NCI-H1048 (cell line): ENCODE measurements at places on chromosomes 2 and 18.

GRCh38 chr2:37449761-37450296 lies 105.4 kb downstream of the QPCT start:
- no peak for DNase-seq

DNA sequence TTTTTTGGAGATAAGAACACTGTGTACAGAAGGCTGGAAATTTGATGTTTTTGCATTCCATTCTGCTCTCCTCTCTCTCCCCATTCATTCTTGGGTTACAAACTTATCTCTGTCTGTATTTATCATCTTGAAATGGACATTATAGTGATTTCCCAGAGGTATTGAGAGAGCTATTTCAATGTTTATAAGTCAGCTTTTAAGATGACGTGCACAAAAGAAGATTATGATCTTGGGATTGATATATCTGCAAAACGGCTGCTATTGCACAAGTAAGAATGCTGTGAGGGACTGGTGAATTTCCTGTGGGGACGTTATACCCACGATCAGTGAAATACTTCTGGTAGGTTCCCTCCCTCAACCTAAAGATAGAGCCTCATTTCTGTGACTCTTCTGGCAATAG lies 61.0 kb upstream of the DTNA start:
- DNase-seq = no peak

DNA sequence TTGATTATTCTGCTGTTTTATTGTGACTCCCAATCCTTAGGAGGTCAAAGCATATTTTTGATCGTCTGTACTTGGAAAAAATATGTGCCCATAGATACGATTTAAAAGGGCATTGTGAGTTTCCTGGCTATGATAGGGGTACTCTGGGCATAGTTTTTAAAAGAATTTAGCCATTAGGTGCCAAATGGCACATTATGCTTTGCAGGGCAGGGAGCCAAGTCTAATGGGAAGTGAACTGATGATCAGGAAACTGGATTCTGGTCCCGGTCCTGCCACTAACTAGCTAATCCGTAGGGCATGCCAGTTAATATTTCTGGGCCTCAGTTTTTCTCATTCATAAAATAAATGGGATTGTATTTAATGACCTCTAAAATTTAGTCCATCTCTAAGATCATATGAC lies 189.3 kb downstream of the LTBP1 start:
- no peak for DNase-seq

GRCh38 chr2:105454801-105455485 lies 56.1 kb upstream of the FHL2 start:
- DNase-seq = no peak

- DNase-seq = no peak
Observed at GRCh38 chr2:239874636-239875356, 150.3 kb downstream of the NDUFA10 start.

DNA sequence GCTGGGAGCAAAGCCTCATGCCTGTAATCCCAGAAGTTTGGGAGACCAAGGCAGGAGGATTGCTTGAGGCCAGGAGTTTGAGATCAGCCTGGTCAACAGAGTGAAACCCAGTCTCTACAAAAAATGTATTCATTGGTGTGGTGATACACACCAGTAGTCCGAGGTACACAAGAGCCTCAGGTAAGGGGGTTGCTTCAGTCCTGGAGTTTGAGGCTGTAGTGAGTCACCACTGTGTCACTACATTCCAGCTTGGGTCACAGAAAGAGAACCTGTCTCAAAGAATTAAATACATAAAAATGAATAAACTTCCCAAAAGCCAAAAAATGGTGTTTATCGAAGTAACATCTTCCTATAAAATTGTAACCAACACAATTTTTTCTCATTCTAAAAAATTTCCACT lies 568.1 kb upstream of the LINC00305 start:
- DNase-seq = no peak

GRCh38 chr2:102435741-102436140 lies 12.8 kb downstream of the IL18RAP start:
- DNase-seq = no peak

GRCh38 chr2:1234731-1235308 lies 178.4 kb upstream of the TPO start:
- DNase-seq = no peak

DNA sequence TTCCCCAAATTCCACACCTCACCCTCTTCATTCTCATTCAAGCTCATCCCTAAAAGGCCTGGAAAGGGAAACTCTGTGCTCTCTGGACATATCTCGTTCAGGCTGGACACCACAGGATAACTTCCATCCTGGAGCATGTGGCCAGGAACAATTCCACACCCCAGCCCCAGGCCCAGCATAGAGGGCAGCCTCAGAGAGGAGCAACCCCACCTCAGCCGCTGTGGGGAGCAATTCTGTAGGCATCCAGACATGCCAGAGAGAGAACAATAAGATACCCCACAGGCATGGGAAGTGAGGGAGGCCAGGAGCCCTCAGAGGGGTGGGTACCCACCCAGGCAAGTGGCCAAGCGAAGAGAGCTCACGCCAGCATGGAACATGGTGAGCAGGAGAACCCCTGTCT lies 143.4 kb downstream of the GFPT1 start:
- no peak for DNase-seq

DNA sequence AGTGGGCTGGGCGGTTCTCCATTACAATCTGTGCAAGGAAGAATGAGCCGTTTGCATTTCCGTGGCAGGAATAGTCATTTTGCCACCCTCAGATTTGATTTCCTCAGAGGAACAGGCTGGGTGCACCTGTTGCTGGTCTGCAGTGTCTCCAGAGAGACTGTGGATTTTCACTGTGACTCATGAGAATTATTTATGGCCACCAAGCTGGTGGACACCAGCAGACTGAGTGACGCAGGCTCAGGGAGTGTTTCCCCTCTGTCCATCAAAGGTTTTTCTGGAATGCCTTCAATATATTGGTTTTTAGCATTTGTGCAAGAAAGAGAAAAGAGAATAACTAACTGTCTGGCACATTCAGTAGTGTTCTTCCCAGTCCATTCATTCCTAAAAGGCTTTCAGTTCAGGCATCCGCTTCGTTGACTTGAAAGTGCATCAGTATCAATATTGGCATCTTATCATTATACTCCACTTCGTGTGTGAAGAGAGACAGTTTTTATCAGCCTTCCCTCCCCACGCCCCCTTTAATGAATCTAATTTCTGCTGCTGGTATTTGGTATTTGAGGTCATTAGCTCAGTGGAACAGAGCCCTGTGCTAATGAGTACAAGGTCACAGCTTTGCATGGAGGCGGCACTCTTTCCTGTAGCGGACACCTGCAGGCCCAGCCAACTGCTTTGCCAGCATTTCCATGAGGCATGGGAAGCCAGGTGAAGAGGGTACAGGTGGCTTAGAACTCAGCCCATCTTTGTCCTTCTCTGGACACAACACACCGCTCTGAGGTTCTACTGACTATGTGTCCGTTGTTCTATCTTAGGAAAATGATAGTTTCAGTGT lies 39.9 kb downstream of the PRKCE start:
- DNase-seq = no peak

DNA sequence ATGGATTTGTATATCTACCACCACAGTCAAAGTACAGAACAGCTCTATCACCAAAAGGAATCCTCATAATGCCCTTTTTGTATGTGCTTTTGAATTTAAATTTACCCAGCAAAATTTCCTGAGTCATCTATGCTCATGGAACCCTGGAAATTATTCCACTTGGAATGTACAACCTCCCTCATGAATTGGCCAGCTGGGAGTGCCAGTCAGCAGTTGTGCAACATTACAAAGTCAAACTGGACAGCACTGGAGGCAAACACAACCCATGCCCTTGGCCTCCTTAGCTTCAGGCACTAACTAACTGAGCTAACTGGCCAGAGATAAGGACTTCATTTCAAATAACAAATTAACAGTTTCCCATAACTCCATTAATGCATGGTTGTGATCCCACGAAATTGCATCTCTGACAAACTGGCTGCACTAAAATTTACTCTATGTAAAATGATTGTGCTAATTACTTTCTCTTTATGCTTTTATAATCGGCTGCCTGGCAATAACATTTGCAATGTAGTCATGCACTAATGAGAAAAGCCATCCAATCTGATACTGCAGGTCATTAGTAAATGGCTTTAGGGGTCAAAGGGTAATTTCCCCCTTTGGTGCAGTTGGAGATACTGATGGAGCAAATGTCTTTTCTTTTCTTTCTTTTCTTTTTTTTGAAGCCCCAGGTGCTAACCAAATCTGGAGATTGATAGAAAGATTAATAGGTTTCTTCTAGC lies 270.5 kb downstream of the ACTR3 start:
- DNase-seq = no peak

- DNase-seq = no peak
Observed at GRCh38 chr2:75561566-75562512, 1.1 kb upstream of the EVA1A start.

DNA sequence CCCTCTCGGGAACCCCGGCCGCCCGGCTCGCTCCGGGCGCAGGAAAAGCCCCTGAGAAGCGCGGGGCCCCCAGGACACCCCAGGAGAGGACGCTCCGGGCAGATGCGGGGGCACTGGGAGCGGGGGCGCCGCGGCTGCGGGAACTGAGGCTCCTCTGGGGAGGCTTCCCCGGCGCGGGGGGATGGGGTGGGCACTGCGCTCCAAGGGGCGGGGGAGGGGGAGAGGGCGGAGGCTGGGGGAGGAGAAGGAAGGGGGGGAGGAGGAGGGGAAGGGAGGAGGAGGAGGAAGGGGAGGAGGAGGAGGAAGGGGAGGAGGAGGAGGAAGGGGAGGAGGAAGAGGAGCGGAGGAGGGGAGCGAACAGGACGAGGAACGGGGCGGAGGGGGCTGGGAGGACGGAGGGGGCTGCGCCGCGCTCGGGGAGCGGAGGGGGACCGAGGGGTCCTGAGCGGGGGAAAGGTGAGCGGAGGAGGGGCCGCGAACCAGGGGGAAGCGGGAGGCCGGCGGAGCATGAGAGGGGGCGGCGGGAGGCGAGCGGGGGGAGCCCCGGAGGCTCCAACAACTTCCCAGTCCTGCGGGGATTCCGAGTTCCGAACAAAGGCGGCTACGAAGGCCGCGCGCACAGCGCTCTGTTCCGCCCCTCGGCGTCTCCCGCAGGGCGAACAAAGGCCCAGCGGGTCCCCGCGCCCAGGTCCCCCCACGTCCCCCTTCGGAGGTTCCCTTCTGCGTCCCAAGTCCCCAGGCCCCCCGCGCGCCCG lies 742 bp downstream of the PXDN start:
- DNase-seq = no peak

DNA sequence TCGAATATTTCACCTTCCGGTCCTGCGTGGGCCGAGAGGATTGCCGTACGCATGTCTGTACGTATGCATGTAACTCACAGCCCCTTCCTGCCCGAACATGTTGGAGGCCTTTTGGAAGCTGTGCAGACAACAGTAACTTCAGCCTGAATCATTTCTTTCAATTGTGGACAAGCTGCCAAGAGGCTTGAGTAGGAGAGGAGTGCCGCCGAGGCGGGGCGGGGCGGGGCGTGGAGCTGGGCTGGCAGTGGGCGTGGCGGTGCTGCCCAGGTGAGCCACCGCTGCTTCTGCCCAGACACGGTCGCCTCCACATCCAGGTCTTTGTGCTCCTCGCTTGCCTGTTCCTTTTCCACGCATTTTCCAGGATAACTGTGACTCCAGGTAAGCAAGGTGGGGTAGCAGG lies at the start of gene SERPINB5:
Gene SERPINB5 (plus strand): TSS at position 291 of the 400 bp plus-strand sequence. CDS start 7,471 bp downstream, outside the sequence.
- DNase-seq = no peak

GRCh38 chr2:108813732-108814131 lies 27.2 kb downstream of the CCDC138 start:
- DNase-seq = no peak

DNA sequence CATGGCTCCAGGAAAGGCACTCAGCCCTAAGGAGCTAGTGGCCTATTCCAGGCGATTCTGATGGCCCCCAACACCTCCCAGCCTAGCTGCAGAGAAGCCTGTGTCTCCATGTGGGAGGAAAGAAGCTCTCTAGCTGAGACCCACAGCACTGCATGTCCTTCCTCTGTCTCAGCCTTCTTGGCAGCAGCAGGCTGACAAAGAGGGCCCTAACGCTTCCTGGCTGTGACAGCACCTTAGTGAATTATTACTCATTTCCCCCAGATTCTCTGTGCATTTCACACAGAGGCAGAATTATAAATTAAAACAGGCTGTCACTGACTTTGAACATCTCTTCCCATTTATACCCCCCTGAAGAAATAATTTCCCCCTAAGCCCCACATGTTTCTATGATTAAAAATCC lies 206.8 kb downstream of the CLIP4 start:
- DNase-seq = no peak

DNA sequence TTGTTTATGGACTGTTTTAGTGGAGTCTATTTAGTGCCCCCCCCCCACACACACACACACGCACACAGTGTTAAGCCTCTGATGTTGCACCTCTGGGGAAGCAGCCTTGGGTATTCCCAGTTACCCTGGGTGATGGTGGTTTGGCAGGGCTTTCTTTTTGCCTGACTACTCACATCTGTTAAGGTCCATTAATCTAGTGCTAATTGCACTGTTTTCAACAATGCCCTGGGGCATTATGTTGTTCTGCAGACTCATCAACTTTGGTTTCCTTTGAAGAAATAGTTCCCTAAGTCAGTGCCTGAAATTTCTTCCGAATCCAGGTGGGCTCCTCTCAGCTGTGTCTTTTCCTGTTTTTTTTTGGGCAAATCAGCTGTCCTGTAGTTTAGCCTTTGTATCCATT lies 34.7 kb downstream of the SPOPL start:
- no peak for DNase-seq

DNA sequence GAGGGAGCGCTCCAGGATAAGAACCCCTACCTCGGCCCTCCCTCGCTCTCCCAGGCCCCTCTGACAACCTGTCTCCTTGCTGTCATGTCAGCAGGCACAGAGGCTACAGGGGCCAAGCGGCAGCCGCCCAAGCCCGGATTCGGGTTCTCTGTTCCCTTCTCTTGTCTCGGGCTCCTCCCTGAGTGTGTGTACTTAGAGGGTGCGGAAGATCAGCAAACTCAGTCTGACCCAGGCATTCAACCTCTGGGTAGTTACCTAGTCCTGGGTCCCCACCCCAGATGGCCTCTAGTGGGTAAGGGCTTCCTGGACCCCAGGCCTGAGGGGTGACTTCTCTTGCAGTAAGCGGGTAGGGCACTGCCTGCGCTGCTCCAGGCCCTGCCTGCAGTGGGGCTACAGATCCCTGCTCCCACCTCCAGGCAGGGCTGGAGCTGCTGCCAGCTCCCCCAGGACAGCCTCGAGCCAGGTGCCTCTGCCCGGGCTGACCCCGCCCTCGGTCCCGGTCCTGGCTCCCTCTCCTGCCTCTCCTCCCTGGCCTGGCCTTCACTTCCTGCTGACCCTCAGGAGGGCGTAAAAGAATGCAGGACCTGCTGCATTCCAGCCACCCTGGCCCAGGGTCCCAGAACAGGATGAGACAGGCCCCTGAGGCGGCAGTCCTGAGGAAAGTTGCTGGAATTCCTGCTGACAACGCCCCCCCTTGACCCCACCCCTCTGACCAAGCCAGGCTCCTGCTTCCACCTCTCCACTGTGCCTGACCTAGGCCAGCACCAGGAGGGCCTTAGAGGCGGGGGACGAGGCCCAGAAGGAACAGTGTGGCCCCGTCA lies 22.0 kb downstream of the GPC1 start:
- DNase-seq = no peak

GRCh38 chr2:211248841-211249240 lies 692.4 kb downstream of the CPS1 start:
- DNase-seq = no peak

GRCh38 chr2:212979799-212980198 lies 171.6 kb downstream of the IKZF2 start:
- DNase-seq = no peak

- no peak for DNase-seq
Observed at GRCh38 chr2:46118656-46119371, 178.4 kb upstream of the EPAS1 start.
